ENCODE measurements at places on chromosomes 3 and 15.
A peak's percentile ranks its signal among the peaks of the same experiment; 100 is the strongest.

- no peak for DNase-seq
These were observed 12.0 kb downstream of the CHCHD6 start for GRCh38 chr3:126716057-126716456.

DNA sequence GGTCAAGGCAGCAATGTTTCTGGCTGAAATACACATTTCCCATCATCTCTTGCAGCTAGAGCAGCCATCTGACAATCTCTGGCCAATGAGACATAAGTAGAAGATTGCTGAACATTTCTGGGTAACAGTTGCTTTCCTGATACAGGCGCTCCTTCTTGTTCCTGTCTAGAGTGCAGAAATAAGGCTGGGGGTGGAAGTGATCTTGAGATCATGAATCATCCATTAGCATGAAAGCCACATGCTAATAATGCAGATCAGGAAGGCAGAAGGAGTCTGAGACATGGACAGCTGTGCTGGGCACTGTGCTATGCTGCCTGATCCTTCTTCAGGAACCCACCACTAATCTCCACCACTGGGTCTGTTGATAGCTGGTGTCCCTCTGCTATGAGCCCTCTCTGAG is 14.8 kb upstream of the TMEM108 start:
- no peak for DNase-seq

DNA sequence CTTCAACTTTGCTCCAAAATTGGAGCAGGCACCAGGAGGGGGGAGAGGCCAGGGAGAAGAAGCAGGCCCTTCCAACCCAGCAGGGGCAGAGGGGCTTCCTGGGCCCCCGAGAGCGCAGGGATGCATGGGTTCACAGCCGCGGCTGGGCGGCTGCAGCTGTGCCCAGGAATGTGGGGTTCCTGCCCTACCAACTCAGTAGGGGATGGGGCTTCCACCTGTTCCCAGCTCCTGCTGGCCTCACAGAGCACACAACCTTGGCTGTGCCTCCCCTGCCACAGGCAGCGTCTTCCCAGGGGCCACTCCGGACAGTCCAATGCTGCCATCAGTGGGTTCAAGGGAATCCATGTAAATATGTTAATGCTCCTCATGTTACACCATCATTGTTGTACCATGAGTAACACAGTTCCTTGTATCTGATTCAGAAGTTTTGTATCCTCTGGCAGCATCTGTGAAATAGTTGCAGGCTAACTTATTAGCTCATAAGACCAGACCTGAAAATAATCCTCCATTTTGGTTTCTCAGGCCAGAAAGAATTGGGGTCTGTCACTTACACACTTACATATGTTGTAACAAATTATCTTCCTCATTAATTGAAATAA is 12.1 kb upstream of the SIAH2 start:
- DNase-seq, result no peak

GRCh38 chr15:58058729-58059128 is 6.8 kb downstream of the ALDH1A2 start:
- DNase-seq, result no peak

- no peak for DNase-seq
These were observed 92.9 kb downstream of the THRB start for GRCh38 chr3:24401811-24402185.

DNA sequence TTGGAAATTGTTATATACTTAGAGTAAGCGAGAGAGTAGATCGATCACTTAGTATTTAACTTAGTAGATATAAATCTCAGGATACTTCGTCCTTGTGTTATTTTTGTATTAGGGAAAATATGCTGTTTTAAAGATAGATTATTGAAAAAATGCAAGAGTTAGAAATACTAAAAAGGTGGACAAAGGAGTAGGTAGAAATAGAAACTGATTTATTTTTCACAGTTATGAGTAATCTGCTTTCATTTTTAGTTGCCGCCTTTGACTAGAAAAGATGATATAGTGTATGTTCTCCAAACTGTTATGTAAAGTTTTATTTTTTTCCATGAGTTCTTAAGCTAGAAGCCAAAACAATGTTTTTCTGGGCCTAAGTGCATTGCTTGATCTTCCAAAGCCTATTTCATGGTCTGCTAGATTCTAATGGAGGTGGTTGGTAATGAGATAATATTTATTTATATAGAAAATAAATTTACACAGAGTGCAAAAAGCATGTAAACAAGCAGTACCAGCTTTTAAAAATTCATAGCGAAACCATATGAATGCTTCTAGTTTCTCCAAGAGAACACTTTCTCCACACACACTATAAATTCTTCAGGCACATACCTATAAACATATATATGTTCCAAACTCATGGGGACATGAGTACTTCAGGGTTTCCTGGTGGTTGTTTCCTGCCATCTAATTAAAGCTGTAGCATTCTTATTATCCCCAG is 61.1 kb downstream of the DIPK2A start:
- no peak for DNase-seq

DNA sequence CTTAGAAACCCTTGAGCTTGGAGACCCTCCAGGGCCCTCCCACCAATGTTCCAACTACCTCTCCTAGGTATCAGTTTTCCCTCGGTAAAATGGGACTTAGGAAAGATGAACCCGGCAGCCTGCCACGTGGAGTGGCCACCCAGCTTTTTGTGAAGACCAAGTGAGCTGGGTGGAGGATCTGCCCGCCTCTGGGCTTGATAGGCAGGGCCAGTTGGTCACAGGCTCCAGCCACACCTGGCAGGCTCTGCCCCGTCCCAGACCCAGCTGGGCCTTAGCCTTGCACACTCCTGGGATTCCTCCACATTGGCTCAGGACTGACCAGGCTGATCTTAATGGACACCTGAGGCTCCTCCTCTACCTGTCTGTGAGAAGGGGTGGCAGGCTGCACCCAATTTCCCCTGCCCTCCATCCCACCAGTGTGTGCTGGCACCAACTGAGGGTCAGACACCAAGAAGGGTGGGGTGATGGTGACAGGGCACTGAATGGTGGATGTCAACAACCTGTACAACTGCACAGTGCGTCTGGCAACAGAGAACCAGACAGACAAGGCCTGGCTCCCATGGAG is 761 bp upstream of the GRIP2 start:
- DNase-seq, result no peak

DNA sequence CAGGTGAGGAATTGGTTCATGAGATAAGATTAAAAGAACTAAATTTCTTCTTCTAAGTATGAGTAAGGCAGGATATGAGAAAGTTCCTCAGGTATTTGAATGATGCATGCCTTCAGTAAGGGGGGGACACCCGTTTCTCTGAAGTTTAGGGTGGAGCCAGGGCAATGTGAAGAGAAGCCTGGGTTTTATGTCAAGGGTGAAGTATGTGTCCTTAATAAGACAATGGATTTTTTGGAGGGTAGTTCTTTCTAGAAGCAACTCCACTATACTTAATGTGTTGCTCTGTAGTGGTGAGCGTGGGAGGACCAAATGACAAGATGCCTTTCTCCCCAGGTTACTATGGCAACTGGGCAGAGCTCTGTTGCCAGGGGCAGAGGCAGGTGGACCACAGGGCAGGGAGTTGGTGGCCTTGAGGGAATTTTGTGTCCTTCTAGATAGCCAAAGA is 44.0 kb downstream of the PHLDB2 start:
- no peak for DNase-seq

DNA sequence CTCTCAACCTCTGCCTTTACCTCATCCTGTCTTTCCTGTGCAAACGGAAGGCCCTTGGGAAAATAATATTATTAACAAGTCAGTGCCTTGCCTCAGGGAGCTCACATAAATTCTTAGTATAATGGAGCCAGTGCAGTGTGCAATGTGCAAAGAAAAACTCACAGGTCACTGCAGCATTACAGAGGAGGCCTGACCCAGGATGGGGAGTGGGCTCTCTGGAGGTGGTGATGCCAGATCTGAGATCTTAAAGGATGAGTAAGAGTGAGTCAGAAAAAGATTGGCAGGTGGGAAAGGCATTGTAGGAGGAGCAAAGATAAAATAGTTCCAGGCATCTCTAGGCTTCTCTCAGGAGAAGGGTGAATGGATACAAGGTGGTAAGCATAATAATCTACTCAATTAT is 185.6 kb upstream of the ADAMTS9 start:
- peak; percentile 20 for DNase-seq

DNA sequence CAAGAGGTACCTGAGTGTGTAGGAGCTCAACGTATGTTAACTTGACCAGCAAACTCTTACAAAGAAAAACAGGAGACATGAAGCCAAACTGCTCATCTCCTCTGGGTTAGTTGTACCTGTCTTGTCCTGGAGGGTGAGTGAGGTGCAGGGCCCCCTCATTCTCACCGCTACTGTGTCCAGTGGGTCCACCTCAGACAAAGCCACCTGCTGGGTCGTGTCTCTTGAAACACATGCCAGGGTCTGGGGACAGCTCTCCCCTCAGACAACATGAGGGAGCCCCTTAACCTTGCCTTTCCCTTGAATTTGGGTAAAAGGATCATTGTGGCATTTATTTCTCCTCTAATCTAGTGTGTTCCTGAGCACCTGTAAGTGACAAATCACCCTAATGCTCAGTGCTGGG is 185.6 kb downstream of the TLE3 start:
- DNase-seq, result no peak

- DNase-seq, result peak; percentile 88
These were observed 35.8 kb downstream of the MGLL start for GRCh38 chr3:127786353-127787070.

- DNase-seq, result no peak
These were observed 45.0 kb downstream of the SNRK start for GRCh38 chr3:43331381-43331780.

DNA sequence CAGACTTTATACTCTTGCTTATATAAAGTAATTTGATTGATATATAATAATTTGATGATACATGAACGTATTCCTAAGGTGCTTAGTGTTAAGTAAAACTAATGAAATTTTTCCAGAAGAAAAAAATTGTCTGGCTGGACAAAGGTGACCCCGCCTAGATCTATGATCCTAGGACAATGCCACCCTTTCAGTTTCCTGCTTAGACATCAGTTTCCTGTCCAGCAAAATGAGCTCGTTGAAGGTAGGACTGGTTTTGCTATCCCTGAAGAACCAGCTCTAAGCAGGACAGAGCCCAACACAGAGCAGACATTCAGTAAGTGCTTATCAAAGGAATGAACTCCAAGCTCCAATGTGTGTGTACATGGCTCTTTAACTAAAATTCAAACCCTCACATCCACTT is 80.8 kb upstream of the SNTN start:
- no peak for DNase-seq

- DNase-seq, result no peak
These were observed 78.2 kb upstream of the THBS1 start for GRCh38 chr15:39502611-39503195.

- peak; percentile 19 for DNase-seq
These were observed 101.6 kb upstream of the LPP start for GRCh38 chr3:188052169-188053035.

DNA sequence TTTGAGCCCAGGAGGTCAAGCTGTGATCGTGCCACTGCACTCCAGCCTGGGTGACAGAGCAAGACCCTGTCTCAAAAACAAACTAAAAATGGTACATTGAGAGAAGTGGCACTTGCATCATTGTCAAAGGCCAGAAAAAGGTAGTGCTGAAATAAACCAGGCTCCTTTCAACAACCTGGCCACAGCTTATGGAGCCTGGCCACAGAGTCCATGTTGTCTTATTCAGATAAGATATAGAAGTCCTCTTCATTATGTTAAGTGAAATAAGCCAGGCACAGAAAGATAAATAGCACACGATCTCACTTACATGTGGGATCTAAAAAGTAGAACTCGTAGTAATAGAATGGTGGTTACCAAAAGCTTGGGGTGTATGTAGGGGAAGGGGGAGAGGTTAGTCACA is 34.8 kb downstream of the EMC4 start:
- DNase-seq, result no peak

DNA sequence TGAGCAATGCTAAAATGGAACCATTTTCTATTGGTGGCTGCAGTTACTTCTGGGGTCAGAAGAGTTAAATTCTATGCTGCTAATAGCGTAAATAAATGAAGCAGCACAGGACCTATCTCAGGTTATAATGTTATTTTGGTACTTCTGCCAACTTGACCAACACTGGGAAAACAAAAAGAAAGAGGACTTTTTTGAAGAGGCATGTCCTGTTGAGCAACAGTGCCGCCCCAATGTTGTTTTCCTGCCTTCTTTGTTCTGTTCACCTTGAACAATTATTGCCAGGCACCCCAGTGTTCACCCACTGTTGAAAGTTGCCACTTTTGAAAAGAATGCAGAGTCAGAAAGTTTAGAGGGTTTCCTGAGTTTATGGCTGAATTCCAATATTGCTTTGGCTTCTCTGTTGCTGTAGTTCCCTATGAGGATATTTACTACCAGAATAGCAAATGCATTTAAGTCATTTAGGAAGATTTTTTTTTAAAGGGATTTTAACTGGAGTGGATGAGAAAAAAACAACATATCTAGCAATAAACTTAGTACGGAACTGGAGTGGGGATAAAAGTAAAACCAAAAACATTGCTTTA is 679.0 kb upstream of the DPPA4 start:
- no peak for DNase-seq

GRCh38 chr3:15781131-15781530 is 16.6 kb downstream of the ANKRD28 start:
- DNase-seq, result no peak

- no peak for DNase-seq
These were observed 19.8 kb downstream of the IL1RAP start for GRCh38 chr3:190533511-190534281.

- DNase-seq, result no peak
These were observed 30.4 kb downstream of the ZNF609 start for GRCh38 chr15:64490598-64491259.

GRCh38 chr3:15535732-15536131 is 14.2 kb upstream of the COLQ start:
- no peak for DNase-seq

- DNase-seq, result no peak
These were observed 31.9 kb upstream of the ZNF280D start for GRCh38 chr15:56765251-56765650.

DNA sequence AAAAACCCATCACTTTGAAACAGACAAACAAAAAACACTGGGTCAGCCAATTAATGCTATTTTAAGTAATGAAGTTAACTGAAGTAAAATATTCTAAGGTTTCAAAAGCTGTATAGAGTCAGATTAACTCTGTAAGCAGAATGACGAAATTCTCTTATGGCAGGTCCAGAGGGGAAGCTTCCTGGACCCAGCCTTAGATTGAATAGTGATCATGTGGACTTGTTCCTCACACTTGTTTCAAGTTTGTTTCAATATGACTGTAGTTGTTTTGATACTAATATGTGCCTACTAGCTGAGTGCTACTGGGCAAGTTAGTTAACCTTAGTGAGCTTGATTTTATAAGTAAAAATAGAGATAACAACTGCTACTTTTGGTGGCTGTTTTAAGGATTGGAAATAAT is 32.6 kb downstream of the PLS1 start:
- DNase-seq, result no peak

DNA sequence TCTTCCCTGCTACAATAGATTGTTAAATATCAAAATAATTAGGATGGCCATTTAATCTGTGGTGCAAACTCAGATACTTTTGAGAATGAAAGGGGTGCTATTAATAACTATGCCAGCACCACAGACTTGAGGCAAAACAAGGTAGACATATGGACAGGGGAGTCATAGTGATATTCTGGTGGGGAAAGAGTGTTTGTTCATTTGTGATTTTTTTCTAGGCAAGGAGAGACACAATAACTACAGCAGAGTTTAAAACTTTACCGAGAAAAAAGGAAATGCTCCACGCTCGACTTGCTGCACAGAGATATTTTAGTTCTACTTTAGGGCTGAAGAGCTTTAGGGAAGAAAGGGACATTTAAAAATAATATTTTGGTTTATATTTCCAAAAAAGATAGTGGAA is 611.2 kb upstream of the GRM7 start:
- no peak for DNase-seq
